NCI-H748 treated with DMSO at 0.1 percent for 48 hours (cell line): ENCODE measurements at places on chromosomes 2 and 18.
A peak's percentile ranks its signal among the peaks of the same experiment; 100 is the strongest.

GRCh38 chr2:106798826-106799552 is 87.0 kb downstream of the ST6GAL2 start:
- no peak for DNase-seq

GRCh38 chr2:118986738-118987137 is 44.7 kb downstream of the MARCO start:
- no peak for DNase-seq

GRCh38 chr2:233807215-233807865 is 29.2 kb downstream of the MROH2A start:
- no peak for DNase-seq

DNA sequence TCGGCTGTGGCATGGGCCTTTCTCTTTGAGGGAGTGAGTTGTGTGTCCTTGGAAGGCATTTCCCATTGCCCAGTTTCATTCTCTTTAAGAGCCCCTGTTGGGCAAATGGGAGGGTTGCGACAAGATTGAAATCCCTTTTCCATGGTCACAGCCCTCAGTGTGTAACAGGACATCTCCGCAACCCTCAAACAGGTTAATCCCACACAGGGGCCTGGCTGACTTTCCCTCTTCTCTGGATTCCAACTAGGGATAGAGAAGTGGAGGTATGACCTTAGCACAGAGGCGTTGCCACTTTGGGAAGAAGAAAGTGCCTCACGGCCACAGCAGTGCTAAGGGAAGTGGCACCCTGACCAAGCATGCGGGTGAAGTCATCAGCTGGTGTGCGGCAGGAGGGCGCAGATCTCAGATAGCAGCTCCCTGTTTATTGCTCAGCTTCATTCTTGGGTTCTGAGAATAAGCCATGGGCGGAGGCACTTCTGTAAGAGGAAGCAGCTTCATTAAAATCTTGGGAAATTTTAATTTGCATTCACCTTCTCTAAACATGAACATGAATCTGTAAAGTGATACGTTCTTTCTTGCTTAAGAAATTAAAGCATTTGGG is 256.5 kb downstream of the GBX2 start:
- no peak for DNase-seq

DNA sequence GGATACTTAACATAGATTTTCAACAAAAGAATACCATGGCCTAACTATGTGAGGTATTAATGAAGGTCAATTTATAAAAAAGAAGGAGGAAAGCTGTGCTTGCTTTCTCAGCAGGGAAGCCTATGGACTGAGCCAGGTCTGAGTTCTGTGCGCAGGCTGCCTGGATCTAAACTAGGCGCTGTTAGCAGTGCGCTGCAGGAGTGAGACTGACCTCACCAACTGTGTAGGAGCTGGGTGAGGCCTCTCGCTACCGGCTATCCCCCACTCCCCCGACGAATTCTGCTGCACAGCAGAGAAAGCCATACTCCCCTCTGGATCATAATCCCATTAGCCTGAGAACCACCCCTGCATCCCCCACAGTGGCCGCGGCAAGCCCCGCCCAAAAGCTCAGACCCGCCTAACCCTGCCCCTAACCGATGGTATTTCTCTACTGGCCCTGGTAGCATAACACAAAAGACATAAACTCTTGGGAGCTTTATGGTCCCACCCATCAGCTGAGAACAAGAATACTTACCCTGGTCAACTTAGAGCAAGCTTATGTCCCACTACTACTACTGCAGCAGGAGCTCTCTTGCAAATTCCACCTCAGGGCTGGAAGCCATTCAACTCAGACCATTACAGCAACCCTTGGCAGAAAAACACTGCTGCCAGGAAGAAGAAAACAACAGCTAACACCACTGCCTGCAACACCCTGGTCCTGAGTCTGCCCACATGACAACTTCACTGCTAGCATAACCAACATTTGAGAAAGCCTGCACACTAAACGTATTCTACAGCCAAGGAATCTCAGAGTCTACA is 28.0 kb downstream of the SULT1C2 start:
- no peak for DNase-seq

DNA sequence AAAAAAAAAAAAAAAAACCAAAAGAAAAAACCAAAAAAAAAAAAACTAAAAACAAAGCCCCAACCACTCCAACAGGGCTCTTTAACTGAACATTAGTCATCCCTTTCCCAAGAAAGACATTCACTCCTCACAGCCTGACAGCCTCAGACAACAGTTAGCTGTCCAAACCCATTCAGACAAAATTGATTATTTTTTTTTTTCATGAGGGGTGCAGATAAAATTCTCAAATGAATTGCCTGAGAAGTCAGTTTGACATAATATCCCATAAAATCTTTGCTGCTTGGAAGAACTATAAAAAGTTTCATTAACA is 206.1 kb upstream of the REV1 start:
- DNase-seq = no peak

DNA sequence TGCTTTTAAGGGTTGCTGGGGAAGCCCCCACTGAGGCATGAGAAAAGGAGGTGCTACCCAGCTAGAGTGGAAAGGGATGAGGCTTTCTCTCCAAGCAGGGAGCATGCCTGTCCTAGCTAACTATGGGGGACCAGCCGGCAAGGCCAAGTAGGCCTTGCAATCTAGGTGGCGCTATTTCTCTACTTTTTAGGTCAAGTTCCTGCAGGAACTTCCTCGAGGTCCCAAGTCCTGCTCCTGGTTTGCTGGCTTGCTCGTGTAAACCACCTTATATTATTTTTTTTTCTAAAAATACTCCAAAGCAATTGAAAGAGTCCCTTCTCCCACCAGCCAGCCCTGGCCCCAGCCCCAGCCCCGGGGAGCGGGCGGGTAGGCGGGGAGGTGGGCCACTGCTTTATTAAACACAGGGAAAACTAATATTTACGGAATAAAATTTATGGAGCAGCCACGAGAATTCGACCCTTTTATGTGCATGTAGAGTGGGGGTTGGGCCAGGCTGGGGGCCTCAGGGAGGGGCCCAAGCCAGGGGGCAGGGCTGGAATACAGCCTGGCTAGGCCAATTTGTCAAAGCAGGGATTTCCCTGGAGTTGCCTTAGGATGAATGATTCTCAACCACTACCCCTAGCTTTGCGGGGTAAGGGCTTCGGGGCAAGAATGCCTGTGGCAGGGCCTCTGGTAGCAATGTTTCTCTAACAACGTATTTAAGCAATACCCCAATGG is 12.8 kb upstream of the IHH start:
- DNase-seq = peak; percentile 48

DNA sequence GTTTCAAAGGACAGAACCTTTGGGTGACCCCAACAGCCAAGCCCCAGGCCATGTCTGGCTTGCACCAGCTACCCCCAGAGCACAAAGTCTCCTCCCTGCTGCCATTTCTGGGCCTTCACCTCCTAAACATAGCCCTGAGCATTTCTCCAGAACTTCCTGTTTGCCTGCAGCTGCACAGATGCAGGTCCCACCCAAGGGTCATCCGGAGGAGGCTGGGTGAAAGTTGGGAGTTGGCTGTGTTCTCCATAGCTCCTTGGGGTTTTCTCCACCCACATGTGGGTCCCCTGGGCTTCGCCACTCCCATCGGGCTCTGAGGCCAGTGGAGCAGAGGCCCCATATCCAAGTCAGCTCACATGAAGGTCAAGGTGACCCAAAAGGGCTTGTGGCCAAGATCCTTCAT is 4.3 kb downstream of the TNP1 start:
- DNase-seq = no peak

GRCh38 chr18:65347446-65347845 is 403.4 kb upstream of the CDH7 start:
- no peak for DNase-seq

GRCh38 chr2:217360111-217360510 is 500.2 kb upstream of the TNP1 start:
- no peak for DNase-seq

DNA sequence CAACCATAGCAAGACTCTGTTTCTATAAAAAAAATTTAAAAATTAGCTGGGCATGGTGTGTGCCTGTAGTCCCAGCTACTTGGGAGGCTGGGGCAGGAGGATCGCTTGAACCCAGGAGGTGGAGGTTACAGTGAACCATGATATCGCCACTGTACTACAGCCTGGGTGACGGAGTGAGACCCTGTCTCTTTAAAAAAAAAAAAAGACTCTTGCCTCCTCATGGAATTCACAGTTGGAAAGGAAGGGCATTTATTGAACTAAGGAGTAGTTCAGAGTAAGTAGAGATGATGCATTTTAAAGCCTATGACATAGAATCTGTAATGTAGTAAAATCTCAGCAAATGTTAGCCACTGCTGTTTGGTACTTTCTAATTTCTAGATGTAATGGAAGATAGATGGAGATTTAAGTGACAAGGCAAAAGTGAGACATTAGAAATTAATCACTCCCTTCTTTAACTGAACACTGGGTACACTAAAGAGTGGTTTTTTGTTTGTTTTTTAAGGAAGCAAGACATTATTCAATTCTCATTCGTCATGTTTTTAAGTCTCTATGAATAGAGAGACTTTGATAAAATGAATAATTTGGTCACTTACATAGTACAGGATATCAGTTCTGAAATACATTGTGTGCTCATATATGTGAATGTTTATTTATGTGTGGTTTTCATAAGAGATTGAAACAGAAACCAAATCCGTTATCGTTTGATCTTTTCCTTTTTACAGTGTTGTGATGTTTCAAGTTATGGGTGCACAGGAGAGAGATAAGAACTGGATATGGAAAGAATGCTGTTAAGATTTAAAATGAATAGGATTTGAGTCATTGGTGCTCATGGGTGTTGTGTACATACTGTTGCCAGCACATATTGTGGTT is 186.1 kb upstream of the STON1 start:
- DNase-seq = no peak

DNA sequence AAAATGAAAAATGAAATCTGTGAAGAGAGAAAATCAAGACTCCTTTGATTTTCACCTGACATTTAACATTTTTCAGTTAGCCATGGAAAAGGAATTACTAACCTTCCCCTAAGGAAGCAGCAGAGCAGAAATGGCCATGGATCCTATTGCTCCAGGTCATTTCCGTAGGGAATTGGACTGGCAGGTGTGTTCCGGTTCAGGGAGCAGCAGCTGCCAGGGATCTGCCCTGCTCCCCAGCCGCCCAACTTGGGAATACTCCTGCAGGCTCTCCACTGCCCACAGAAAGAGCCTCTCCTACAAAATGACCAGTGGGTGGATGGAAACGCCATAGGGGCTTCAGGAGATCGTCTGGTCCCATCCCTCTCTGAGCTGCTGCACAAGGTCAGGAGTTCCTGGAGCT is 86.0 kb upstream of the MAPK4 start:
- no peak for DNase-seq

DNA sequence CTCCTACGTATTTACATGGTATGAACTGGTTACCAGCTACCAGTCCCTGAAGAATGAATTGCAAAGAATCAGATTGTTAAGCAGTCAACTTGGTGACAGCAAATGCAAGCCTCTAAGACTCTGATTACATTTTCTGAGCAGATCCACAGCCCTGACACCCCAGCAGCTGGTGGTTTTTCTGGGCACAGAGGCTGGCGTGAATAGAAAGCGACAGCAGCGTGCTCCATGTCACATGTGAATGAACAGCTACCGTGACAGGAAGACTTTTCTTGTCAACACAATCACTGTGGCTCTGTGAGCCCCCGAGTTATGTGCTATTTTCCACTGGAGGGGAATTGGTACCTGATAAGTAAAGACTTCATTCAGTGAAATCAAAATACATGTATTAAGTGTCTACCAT is 93.2 kb upstream of the CBLN2 start:
- no peak for DNase-seq

DNA sequence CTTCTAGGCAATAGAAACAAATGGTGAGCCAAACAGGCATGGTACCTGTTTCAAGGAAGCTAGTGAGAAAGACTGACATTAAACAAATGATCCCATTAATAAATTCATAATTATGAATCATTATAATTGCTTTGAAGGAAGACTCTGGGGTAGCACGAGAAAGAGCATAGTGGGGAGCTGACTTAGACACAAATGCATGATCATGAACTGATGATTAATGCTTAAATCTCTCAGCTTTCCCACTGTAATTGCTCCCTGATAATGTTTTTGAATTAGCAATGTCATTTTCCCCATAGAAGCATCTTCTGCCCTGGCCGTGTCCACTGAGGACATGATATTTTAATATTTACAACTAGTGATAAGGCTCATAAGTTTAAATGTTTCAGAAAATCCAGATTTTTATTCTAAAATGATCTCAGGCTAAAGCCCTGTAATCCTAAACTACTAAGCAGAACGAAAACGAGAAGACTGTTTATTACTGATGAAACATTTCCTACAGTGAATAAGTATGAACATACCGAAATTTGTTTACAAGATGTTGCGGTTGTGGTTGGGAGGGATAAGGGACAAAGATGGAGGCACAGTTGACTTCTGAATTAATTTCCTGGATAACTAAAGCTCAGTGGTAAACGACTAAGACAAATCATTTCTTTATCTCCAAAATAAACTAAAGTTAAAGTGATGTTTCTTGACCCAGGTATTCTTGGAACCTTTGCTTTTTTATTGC is 47.3 kb upstream of the TACR1 start:
- no peak for DNase-seq

DNA sequence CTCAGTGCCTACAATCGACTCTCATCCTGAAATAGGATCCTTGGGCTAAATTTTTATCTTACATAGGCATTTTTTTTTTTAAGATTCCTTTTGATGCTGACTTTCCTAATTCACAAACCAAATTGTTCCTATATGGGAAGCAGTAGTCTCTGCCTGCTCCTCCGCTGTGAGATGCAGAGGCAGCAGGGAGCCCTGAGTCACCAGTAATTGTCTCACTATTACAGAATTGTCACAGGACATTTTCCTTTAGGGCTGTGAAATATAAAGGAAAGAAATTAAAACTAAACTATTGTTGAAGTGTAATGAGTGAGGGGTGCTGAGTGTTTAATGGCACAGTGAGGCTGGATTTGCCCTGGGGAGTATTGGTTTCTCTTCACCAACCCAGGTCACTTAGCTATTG is 63.8 kb downstream of the MYO3B start:
- no peak for DNase-seq

DNA sequence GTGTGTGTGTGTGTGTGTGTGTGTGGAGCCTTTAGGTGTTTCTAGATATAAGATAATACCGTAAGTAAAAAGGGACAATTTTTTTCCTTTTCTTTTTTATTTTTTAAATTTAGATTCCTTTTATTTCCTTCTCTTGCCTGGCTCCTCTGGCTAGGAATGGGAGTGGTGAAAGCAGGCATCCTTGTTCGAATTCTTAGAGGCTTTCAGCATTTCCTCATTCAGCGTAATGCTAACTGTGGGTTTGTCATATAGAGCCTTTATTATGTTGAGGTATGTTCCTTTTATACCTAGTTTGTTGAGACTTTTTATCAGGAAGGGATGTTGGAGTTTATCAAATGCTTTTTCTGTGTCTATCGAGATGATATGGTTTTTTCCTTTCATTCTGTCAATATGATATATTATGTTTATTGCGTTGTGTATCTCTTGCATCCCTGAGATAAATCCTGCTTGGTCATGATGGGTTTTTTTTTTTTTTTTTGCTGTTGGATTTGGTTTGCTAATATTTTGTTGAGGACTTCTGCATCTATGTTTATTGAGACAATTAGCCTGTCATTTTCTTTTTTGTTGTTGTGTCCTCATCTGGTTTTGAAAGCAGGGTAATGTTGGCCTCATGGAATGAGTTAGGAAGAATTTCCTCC is 120.2 kb downstream of the XRCC5 start:
- DNase-seq = no peak
